Fibroblast of skin of right quadriceps (primary cell): ENCODE measurements at places on chromosomes 3 and 15.

GRCh38 chr15:22978691-22979237 is 1.4 kb downstream of the CYFIP1 start:
- DNase-seq, result no peak

DNA sequence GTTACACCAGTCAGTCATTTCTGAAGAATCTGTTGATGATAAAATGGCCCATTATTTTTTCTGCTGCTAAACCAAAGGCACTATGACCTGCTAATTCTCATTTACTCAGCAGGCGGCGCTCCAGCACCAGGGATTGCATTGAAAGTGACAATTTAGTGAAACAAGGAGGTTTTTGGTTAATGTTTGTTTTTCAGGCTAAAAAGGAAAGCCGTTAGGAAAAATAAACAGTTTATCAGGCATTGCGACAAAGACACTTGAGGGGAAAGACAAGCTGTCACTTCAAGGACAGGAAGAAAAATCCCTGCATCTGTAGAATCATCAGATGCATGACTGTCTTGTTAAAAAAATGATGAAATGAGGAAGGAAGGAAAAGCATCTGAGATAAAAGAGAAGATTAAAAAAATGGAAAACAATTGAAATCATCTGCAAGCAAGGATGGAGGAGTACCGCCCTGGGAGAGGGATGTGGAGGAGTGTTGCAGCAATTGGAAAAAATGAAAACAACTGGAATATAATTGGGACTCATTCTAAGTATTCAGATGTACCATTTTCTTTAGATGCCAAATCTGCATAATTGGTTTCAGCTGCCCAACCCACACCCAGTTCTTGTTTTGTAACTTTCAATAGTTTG is 54.0 kb downstream of the NR1D2 start:
- DNase-seq, result peak; percentile 71

- DNase-seq, result no peak
These were observed 71.8 kb upstream of the GATM start for GRCh38 chr15:45449916-45450867.

- peak; percentile 74 for DNase-seq
These were observed 1333.0 kb downstream of the ROBO1 start for GRCh38 chr3:78434801-78435200.

DNA sequence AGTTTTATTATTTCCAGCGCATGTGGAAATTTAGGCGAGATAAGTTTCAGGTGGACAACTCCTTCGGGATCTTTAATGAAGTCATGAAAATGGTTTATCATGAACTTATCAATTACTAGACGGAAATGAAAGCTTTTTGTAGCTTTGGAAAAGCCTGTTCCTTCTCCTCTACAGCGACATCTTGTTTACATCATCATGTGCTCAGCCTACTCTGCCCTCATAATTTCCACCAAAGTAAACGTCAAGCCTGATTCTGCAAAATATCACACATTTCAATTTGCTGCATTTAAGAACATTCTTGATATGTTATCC is 64.3 kb upstream of the CGNL1 start:
- DNase-seq, result no peak

- no peak for DNase-seq
These were observed 583.0 kb upstream of the GOLIM4 start for GRCh38 chr3:168678730-168679129.

DNA sequence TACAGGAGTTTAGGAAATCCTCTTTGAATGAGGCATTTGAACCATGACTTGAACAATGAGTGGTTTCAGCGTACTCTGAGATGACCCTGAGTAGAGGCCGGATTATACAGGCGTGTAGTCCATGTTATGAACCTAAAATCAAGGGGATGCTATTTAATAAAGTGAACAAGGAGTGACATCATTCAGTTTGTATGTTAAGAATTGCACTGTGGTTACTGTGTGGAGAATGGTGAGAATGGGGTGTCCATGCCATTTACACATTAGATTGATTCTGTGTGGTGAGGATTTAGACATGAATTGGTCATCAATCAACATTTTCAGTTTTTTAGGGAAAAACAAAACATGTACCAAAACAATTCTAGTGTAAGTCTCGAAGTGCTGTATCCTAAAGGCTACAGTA is 65.8 kb downstream of the TPRG1 start:
- peak; percentile 25 for DNase-seq

GRCh38 chr3:23055733-23056376 is 147.3 kb upstream of the UBE2E2 start:
- DNase-seq, result peak; percentile 85

DNA sequence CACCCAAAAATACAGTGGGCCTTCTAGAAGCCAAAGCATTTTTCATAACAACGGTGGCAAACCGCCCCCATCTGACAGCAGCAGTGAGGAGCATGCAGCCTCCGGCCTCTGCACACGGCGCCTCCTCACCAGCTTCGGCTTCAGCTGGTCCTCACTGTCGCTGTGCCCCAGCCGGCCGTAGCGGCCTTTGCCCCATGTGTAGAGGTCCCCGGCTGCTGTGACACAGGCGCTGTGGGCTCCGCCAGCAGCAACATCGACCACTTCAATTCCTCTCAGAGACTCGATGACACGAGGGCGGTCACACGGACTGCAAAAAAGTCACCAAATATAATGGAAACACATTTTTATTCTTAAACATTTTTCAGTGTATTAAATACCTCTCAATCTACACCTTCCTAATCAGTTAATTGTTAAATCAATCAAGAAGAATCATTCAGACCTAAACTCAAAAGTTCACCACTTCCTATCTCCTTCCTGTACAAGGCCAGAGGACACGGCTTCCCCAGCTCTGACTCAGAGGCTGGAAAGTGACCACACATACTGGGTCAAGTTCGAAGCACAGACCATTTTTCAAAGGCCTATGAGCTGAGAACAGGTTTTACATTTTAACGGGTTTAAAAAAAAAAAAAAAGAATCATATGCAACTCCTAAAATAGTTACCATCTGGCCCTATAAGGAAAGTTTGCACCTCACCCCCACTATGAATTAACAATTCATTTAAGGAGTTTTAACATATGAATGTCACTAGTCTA is 33.6 kb upstream of the OCA2 start:
- DNase-seq, result peak; percentile 12

DNA sequence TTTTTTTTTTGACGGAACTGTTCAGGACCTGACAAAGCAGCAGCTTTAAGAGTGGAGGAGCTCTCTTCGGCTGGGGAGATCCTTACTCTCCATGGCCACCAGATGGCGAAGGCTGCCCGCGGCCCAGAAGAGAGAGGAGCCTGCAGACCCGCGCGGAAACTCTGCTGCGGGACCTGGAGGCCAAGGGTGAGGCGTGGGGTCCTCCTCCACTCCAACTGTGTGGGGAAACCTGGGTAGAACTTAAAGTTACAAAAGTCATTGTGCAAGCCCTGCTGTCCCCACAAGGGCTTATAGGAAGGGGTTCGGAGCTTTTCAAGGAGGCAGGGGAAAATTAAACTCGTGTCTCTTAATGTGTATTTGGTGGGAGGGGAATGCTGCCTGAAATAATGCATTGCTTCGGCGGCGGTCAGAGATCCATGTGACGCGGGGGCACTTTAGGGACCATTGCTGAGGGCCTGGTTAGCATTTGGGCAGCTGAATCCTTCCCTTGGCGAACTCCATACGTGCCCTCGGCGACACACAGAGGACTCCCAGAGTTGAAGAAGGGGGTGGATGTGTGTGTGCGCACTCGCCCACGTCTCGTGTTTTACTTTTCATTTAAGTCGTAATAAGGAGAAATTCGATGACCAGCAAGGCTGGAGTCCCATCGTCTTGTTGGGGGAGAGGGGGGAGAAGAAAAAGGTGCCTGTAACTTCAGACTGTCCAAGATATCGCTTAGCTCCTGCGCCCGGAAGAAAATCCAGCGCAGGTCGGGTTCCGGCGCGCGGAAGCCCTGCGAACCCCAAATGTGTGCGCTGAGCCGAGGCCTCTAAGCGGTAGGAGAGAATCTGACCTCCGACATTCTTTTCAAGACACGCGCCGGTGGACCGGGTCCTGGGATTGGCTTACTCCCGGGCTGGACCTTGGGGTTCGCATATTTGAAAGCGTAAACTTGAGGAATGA is 9.7 kb downstream of the EOMES start:
- DNase-seq, result peak; percentile 66
